ENCODE measurements at places on chromosomes 4 and X.
A peak's percentile ranks its signal among the peaks of the same experiment; 100 is the strongest.

DNA sequence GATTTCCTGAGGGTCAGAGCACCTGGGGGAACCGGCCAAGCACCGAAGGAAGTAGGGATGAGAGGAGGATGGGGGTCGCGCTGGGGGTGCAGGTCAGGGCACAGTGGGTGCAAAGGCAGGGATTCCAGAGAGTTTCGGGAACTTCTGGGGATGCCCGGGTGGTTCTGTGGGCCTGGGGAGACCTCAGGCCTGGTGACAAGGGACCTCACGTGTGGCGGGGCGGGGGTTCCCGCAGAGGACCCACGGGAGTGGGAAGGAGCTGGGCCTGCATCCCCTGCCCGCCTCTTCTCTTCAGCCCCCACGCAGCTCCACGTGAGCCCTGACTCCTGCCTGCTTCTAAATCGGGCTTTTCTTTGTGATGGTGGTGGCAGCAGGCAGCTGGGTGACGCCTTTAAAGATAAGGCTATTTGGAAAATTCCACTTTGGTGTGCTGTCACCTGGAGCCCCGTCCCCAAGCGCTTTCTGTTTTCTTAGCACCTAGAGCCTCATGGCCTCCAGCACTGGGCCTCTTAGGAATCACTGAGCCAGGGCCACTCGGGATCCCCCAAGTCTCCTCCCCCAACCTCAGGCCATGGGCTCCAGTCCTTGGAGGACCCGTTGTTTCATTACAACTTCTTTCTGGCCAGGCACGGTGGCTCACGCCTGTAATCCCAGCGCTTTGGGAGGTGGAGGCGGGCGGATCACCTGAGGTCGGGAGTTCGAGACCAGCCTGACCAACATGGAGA lies 7.1 kb upstream of the TBC1D14 start:
- no peak for DNase-seq

DNA sequence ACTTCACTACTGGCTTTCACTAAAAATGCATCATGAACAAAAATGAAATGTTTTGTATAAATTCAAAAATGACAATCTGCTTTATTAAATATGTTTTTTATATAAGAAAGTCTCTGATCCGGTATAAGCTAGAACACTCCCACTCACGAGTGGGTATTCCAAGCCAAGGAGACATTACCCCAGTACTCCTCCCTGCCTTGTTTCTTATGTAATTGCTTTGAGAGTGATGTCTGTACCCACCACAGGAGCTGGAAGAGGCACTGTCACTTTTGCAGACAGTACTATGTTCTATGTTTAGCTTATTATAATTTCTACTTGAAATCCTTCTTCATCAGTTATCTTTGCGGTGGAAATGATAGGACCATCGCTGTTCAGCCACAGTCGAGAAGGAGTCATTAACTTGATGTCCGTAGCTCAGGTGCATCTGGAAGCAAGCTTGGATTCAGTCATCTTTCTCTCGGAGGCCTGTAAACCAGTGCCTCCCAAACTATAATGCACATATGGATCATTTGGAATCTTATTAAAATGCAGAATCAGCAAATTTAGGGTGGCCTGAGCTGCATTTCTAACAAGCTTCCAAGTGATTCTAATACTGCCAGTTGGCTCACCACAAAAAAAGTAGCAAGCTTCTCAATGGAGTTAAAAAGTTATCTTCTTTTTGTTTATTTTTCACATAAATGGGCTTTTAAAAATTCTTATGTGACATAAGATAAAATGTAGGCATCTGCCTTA lies 396.4 kb downstream of the GRIA2 start:
- DNase-seq: no peak

- no peak for DNase-seq
These were observed 1.7 kb upstream of the OPN1LW start for GRCh38 chrX:154142386-154142785.

DNA sequence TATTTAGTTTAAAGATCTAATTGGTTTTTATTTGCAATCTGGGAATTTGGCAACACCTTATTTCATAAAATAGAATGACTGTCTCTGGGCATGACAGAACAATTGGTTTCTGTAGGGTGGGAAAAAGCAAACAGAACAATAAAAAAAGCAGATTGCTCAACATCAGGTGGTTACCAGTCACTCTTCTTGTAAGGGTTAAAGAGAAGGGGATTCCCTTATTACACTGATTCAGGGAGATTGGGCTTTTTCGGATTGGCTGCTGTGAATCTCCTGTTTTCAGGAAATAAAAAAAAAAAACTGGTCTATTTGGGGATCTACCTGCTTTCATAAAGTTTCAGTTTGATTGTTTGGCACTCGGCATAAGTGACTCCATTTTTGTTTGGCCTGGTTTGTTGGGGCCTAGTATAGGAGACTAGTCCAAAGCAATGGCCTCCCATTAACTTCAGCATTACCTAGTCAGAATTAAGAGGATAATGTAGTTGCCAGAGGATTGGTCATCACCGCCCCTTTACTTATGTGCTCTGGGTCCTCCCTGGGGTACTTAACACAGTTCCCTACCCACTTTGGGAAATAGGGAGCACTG lies 380.5 kb downstream of the IDS start:
- no peak for DNase-seq

- DNase-seq: no peak
These were observed 1.0 kb downstream of the GAB3 start for GRCh38 chrX:154749856-154750255.

- DNase-seq: peak; percentile 11
These were observed 385 bp downstream of the LYAR start for GRCh38 chr4:4289597-4289940.

DNA sequence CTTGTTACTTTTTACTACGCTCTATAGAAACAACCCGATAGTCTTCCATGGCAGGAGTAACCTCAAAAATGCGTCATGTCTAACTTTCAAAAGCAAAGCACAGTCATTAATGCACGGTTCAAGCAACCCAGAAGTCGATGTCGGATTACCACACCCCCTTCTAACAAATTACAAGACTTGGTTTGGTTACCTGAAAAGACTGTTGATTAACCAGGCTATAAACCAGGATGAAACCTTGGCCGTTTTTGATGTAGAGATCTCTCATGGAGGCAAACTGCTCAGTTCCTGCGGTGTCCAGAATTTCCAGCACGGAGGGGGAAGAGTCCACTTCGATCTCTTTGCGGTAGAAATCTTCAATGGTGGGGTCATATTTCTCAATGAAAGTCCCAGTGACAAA lies 2.4 kb downstream of the RAP2C start:
- DNase-seq: peak; percentile 34

- no peak for DNase-seq
These were observed 18.8 kb downstream of the SRPX2 start for GRCh38 chrX:100662796-100663195.

GRCh38 chr4:3179126-3179706 lies 69.7 kb upstream of the MSANTD1 start:
- DNase-seq: no peak

- DNase-seq: no peak
These were observed 22.7 kb upstream of the GAB1 start for GRCh38 chr4:143313996-143314395.

- DNase-seq: no peak
These were observed 607.5 kb downstream of the PACRGL start for GRCh38 chr4:21307709-21308108.

DNA sequence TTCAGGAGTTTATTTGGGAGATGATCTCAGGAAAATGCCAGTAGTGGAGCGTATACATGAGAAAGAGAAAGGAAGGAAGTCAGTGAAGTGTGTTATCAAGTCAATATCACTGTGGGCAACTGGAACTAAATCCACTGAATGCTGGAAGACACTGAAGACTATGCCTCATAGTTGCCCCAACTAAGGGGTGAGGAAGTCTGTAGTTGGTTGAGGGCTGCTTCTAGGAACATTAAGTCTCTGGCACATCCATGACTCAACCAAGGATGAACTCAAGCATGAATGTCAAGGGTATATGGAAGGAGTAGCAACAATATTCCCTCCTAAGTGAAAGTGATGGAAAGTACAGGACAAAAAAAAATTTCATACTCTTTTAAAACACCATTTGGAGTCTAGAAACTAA lies 167.9 kb downstream of the MAGEB17 start:
- no peak for DNase-seq

GRCh38 chrX:41530085-41530484 lies 82.9 kb downstream of the NYX start:
- no peak for DNase-seq

- DNase-seq: no peak
These were observed 345.3 kb upstream of the BMP3 start for GRCh38 chr4:80685214-80685613.

GRCh38 chr4:158459085-158459820 lies 62.4 kb upstream of the RXFP1 start:
- no peak for DNase-seq

DNA sequence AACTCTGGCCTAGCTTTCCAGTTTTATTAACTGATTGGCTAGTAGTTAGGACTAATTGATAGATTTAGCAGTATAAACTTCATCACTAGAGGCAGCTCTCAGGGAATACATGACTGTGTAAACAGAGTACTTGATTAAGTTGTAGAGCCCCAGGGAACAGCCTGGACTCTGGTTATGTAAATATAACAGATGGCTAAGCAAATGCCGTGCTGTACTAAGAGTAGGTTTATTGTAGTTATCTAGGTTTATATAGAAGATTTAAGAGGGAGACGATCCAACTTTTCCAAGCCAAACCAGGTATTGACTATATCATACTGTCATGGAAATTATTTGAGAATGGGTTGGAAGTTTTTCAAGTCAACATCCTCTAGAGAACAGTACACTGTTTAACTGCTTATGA lies 463.4 kb upstream of the GRID2 start:
- DNase-seq: no peak

- DNase-seq: no peak
These were observed 9.1 kb downstream of the QDPR start for GRCh38 chr4:17502756-17503155.

DNA sequence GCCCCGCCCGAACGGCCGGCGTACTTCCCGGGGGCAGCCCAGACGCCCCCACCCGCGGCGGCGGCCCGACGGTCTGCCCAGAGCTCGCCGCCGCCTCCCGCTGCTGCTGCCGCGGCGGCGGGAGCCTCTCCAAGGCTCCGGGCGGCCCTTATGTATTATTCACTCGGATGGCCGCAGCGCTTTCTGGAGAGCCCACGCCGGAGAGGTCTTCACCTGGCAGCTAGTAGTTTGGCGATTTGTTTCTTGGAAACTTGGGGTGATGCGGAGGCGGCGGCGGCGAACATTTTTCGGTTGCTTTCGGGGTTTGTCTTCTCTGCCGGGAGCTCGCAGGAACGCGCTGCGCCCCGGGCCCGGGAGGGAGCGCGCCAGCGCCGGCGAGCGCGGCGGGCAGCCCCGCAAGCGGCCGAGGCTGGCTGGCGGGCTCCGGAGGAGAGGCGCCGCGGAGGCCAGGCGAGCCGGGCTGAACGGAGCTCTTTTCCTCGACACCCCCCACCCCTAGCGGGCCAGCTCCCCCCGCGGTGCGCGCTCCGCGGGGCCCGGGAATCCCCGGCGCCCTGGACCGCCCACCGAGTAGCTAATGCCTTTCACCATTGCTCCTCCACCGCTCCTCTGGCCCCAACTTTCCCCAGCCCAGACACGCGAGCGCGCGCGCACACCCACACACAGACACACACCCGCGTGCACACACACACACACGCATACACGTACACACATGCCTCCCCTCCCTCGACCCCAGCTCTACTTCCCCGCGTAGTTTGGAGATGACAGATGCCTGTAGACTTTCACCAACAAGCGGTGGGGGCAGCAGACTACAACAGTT lies 113.5 kb downstream of the DHX15 start:
- DNase-seq: peak; percentile 48
